ENCODE measurements at places on chromosomes 2 and 18. TPM values are rescaled to one million over a fixed set of nuclear protein-coding genes. Genes with fewer than 3 reads are reported as not detected.

Gene APLF
- 6.3 TPM for total RNA-seq

Gene INO80D
- total RNA-seq: 6.0 TPM

Gene WDR75
- total RNA-seq: 54.6 TPM

Gene HDAC4
- total RNA-seq: 17.1 TPM

Gene SIX3
- total RNA-seq: not detected

Gene MRPL33
- total RNA-seq: 33.7 TPM

Gene PLGLB1
- total RNA-seq: 2.3 TPM

Gene MOGAT1
- total RNA-seq: not detected
